Brain microvascular endothelial cell (primary cell): ENCODE measurements at places on chromosomes 4 and X.

- no peak for DNase-seq
Measured at GRCh38 chr4:135694066-135694465, 1492.5 kb upstream of the PABPC4L start.

GRCh38 chr4:72312032-72312650 lies 256.9 kb downstream of the ADAMTS3 start:
- DNase-seq: peak; percentile 96

GRCh38 chr4:167541286-167541685 lies 307.0 kb upstream of the SPOCK3 start:
- no peak for DNase-seq

GRCh38 chr4:8261851-8262535 lies 7.6 kb upstream of the HTRA3 start:
- no peak for DNase-seq

- DNase-seq: peak; percentile 67
Measured at GRCh38 chrX:1582686-1583437, 8.5 kb upstream of the AKAP17A start.

- DNase-seq: no peak
Measured at GRCh38 chrX:109940411-109940810, 62.5 kb upstream of the TMEM164 start.

GRCh38 chr4:17766826-17767458 lies 14.5 kb downstream of the FAM184B start:
- DNase-seq: no peak

- no peak for DNase-seq
Measured at GRCh38 chrX:130172127-130172845, 524 bp downstream of the RAB33A start.

DNA sequence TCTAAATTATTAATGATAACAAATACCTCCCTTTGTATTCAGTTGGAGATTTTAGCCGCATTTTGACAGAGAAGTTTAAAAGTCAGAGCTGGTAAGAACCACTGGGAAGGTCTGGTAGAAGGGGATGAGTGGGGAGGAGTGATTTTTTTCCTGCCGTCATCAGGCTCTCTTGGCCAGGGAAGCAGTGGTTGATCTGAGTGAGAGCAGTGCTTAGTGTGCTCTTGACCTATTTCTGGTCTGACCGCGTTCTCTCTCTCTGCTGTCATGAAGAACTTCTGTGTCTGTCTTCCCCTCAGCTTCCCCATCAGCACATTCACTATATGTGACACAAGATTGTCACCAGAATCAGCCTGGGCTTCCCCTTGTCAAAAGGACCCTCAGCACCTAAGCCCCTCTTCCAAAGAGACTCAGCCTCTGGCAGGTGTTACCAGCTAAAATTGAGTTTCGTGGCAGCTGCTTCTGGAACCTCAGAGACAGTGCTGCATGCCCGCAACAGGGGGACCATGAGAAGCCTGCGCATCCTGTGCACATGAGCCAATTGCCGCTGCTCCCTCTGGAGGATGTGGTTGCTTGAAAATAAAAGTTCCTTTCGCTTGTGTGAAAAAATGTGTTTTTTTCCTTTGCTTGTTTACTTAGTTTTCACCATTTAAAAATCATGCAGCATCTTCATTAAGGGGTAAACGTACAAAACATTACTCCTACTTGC lies 268.9 kb downstream of the C4orf33 start:
- DNase-seq: no peak

DNA sequence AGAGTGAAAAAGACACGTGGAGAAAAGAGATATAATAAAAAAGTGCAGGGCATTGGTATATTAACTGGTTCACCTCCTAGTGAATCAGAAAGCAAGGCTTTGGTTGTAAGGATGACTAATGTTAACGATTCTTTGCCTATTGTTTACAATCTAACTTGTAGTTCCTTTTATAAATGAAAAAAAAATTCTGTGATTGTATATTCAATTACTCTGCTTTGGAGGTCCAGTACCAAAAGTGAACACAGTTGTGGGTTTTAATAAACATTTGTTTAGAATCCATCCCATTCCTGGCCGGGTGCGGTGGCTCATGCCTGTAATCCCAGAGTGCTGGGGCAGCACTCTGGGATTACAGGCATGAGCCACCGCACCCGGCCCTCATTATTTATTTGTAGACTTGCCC lies 36.9 kb upstream of the PRSS12 start:
- DNase-seq: no peak

DNA sequence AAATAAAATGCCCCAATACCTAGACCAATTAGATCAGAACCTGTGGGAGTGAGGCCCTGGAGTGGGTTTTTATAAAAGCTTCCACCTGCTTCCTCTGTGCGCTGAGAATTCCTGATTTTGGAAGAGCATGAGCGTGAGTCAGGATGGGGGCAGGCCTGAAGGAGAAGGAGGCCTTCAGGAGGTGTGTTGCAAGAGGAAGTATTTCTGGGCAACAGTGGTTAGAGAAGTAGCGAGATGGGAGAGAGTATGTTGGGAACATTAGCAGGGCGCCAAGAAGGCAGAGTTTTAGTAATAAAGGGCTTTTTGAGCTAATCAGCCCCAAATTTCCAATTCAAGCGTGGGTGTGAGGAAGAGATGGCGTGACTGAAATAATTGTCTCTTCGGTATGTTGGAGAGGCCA lies 349.8 kb downstream of the UNC5C start:
- no peak for DNase-seq

DNA sequence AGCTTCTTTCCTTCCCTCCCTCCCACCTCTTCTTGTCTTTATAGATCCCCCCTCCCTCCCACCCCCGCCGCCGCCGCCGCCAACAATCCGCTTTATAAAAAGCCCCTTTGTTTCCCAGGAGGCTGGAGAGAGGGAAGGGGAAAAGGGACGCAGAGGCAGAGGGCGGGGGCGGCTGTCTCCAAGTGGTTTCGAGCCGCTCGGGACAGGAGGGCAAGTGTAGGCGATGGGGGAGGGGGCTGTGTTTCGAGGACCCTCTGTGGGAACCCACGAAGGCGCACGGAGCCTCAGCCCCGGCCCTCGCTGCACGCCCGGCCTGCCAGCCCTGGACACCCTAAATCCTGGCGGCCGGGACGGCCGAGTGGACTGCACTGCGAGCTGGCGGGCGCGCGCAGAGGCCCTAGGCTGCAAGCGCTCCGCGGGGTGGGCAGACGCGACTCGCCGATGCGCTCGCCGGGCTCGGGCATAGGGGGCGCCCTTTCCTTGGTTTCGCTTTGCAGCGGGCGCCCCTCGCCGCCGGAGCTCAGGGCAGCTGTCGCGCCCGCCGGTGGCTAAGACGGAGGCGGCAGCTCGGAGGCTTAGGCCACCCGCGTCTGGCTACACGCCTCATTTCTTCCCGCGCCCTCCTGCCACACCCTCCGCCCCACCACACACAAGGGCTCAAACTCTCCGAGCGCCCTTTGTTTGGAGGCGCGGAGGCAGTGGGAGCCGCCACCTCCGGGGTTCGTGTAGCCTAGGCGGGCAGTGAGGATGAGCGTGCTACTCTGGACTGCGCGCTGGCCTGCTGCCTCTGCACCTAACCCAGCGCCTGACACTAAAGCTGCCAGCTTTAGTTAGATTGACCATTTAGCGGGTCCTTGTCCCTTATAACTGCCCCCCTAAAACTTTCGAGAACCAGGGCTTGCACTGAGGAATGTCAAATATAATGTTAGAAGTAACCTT lies 2.2 kb downstream of the MAMLD1 start:
- DNase-seq: peak; percentile 28

DNA sequence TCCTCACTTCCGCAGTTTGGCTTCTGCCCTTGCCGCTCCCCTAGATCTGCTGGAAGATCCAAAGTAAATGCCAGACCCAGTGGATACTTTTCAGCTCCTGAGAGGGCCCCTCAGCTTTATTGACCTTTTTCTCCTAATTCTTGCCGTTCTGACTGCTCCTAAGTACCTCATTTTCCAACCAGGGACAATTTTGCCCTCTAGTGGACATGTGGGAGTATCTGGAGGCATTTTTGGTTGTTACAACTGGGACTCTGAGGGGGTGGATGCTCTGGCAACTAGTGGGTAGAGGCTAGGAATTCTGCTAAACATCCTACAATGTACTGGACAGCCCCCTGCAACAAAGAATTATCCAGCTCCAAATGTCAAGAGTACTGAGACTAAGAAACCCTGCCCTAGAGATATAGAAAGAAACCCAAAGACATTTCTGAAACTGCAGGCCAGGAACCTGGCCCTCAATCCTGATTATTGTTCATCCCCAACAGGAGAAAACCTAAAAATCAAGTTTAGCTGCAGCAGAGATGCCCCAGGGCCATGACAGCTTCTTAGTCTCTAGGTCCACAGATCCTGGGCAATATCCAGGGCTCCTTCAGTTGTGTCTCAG lies 3.4 kb downstream of the TEX13B start:
- DNase-seq: peak; percentile 12

DNA sequence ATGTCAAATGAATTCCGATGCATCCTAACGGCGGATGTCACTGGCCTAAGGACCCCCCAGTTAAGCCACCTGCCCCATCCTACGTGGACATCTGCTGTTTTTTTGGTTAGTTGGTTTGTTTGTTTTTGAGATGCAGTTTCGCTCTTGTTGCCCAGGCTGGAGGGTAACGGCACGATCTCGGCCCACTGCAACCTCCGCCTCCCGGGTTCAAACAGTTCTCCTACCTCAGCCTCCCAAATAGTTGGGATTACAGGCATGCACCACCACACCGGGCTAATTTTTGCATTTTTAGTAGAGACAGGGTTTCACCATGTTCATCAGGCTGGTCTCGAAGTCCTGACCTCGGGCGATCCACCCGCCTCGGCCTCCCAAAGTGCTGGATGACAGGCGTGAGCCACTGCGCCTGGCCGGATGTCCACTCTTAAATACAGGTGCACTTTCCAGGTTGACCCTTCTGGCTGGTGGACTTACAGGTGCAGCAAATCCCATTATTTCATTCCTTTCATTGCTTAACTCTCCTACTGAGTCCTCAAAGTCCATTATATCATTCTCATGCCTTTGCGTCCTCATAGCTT lies 206.2 kb downstream of the CRLF2 start:
- no peak for DNase-seq

GRCh38 chrX:22395372-22395771 lies 122.7 kb downstream of the CBLL2 start:
- peak; percentile 18 for DNase-seq

GRCh38 chr4:162706051-162706450 lies 460.6 kb downstream of the NAF1 start:
- no peak for DNase-seq

DNA sequence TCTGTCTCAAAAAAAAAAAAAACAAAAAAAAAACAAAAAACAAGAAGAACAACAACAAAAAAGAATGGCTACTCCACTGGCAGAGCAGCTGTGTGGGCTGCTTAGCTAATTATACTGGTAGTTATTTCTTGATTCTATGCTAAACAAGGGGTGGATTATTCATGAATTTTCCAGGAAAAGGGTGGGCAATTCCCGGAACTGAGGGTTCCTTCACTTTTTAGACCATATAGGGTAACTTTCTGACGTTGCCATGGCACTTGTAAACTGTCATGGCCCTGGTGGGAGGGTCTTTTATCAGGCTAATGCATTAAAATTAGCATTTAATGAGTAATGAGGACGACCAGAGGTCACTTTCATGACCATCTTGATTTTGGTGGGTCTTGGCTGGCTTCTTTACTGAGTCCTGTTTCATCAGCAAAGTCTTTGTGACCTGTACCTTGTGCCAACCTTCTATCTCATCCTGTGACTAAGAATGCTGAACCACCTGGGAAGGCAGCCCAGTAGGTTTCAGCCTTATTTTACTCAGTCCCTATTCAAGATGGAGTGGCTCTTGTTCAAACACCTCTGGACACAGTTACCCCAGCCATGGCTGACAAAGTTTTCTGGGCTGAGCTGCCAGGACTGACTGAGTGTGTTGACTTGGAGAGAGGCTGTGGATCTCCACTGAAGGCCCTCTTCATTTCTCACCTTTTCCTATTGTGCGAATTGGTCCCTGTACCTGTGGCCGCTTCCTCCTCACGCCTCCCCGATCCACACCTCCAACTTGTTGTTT lies 1.3 kb upstream of the OCIAD2 start:
- DNase-seq: no peak

DNA sequence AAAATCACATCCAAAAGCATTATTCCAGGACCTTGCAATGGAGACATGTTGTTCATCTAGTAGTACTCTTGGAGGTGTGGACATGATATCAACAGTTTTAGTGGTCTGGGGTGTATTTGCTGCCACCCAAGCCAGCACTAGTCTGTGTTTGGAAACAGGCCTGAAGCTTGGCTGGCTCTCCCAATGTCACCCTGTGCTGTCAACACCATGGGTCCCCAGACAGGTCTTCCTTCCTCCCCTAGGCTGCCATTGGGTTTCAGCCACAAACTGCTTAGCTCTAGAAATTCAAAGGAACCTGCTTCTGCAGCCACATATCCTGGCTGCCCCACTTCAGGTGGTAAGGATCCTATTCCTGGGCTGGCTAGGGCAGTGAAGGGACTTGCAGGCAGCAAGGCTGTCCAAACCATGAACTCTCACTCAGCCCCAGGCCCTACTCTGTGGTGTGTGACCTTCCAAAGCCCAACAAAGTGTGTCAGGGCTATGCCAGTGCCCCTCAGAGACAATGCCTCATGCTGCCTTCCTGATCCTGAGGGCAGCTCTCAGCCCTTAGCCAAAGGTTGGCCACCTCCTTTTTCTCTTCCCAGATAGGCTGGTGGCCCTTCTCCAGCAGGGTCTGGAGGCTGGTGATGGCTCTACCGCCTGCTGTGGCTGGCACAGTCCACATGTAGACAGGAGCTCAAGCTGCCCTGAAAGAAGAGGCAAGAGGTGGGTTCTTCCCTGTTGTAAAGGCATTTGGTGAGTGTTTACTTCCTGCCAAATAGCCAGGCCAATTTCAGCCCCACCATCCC lies 18.3 kb downstream of the AMER1 start:
- no peak for DNase-seq

GRCh38 chrX:150212672-150213480 lies 150.2 kb upstream of the MAMLD1 start:
- no peak for DNase-seq

DNA sequence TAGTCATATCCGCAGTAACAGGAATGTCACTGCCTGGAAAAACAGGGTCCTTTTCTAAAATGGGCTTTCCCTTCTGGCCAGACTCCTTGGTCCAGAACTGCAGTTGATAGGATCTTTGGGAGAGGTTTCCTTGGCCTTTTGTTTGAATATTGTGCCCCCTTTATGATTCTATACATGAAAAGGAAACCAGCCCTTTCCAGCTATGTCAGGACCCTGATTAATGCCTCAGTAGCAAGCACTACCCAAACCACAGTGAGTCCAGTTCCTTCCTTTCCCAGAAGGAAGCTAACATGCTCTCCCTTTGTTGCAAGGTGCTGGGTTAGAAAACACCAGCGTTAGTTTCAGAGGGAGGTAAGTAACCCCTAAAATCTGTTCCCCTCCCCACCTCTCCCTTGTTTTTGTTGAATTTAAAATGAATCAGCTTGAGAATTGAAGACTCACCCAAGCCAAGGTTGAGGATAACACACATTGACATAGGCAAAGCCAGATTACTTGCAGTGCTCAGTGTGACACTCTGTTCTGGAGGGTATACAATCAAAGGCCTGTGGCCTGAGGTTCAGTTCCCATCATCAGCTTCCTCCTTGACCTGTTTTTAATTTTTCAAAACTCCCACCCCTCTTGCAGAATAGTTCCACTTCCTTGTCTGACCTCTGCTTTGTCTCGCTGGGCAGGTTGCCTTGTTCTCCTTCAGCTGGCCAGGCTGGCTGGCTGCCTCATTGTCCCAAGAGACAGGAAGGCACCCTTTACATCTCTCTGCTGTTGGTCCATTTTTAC lies 87.6 kb upstream of the PLAC1 start:
- no peak for DNase-seq
